ENCODE measurements at places on chromosomes 12 and 14.

- DNase-seq, result no peak
Measured at GRCh38 chr14:65469903-65470302, 57.4 kb downstream of the FUT8 start.

DNA sequence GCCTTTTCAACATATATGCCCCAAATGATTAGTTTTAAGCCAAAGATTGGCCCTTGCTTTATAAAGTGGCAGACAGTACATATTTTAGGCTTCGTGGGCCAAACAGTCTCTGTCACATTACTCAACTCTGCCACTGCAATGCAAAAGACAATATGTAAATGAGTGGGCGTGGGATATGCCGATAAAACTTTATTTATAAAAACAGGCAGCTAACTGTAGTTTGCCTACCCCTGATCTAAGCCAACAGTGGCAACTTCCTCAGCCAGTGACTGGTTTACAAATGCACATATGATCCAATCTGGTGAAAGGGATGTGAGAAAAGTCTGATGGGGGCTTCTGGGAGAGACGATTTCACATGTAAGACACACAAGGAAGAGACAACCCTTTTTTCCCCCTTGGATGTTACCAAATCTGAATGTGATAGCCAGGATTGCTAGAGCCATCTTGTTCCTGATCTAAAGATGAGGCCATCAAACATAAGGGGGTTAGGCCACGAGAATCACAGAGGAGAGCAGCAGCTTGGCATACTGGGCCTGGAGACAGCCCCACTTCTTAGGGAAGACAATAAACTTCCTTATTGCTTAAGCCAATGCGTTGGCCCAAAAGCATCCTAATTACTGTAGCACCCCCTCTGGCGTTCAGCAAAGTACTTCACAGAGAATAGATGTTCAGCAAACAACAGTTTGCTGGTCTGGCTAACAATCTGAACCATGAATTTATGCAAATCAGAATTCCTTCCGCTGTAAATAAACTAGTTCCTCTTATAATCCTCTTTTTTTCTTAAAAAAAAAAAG, 75.2 kb upstream of the TMCC3 start:
- no peak for DNase-seq

- DNase-seq, result no peak
Measured at GRCh38 chr14:67357969-67358354, 1.6 kb downstream of the ATP6V1D start.

GRCh38 chr12:124379938-124380754, 85.3 kb downstream of the RFLNA start:
- no peak for DNase-seq

GRCh38 chr14:51880835-51881580, 20.6 kb downstream of the GNG2 start:
- DNase-seq, result no peak

GRCh38 chr12:15320881-15321280, 1.4 kb upstream of the PTPRO start:
- DNase-seq, result no peak

- DNase-seq, result no peak
Measured at GRCh38 chr12:6958609-6959057, 7.5 kb downstream of the PTPN6 start.

Measured in activated CD4-positive, alpha-beta T cell treated with anti-CD3 and anti-CD28 coated beads for 48 hours (primary cell).